ENCODE measurements at places on chromosomes 4 and X.

- DNase-seq, result no peak
Measured at GRCh38 chr4:22824091-22824490, 131.4 kb downstream of the GBA3 start.

DNA sequence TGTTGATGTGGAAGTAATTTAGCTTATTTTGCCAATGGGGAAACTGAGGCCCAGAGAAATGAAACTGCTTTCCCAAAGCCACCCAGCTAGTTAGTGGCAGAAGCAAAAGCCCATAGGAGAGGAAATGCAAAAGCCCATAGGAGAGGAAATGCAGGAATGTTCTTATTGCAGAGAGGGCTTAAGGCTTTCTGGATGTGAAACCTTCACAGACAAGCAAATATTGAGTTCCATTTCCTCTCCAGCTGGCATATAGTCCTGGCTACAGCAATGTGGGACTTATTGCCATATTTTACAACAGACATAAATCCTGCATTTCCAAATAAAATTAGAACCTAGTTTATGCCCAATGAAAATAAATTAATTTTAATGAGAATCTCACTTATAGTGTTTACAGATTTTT is 69.7 kb downstream of the TMEM154 start:
- no peak for DNase-seq

DNA sequence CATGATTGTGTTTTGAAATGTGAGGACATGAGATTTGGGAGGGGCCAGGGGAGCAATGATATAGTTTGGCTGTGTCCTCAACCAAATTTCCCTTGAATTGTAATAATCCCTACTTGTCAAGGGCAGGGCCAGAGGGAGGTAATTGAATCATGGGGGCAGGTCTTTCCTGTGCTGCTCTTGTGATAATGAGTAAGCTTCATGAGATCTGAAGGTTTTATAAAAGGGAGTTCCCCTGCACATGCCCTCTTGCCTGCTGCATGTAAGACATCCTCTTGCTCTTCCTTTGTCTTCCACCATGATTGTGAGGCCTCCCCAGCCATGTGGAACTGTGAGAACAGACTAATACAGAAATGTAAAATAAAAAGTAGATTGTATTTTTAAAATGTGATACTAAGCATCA is 1294.9 kb downstream of the ADGRL3 start:
- no peak for DNase-seq

GRCh38 chr4:9996319-9997110 is 24.8 kb downstream of the SLC2A9 start:
- no peak for DNase-seq

DNA sequence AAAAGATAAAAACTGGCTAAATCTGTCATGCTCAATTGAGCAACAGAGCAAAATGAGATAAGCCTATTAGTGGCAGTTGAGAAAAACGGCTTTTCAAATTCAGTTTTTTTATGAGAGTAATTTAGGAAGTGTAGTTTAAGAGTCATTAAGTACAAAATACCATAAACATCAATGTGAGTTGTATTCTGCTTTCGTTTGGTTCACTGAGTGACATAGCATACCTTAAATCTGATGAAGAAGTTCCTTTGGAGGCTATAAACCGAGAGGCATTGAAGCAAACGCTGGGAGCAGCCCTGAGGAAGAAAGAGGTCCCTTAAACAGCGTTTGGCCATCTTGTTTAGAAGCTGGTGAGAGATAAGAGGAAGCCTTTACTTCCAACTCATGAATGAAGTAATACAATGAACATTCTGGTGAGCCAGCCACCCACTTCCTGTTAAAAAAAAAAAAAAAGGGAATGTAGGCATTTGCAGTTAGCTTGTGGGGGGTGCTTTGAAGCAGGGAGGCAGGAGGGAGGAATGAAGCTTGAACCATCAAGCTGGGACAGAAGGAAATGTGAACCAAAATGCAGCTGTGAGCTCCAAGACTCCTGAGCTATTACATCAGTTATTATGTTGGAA is 132.3 kb downstream of the ZNF330 start:
- DNase-seq, result no peak

- no peak for DNase-seq
Measured at GRCh38 chr4:2320152-2320551, 58.2 kb upstream of the MXD4 start.

DNA sequence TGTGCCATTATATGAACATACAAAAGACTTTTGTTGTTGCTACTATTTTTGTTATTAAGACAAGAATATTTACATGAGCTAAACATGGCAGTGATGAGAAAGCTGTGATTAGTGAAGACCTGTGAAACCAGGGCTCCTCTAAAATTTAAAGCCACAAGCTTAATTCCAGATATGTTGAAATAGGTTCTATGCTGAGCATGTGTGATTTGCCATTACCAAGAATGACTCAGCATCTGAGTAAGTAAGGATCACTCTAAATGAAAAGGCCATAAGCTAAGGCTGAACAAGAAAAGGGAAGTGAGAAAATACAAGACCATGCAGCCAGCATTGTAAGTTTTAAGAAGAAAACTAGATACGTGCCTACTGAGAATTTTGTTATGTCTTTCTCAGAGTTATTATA is 75.9 kb upstream of the CAMK2D start:
- DNase-seq, result no peak

GRCh38 chr4:82903737-82904136 is 3.2 kb downstream of the THAP9 start:
- peak; percentile 20 for DNase-seq

GRCh38 chrX:25389266-25389665 is 373.5 kb upstream of the ARX start:
- no peak for DNase-seq

DNA sequence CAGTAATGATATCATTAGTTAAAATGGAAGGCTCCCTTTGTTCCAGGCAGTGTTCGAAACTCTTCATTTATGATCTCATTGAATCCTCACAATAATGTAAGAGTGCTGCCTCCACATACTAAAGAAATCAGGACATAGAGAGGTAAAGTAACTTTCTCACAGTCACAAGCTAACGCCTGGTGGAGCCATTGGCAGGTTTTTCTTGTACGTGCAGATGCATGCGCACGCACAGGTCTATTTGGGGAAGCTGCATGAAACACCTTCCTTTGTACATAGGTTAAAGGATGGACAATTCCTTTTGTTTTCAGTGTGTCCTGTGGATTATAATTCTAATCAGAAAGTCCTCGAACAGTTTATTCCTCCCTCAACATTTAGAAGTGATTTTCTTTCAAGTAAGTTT is 176.2 kb downstream of the RAPGEF2 start:
- DNase-seq, result no peak

GRCh38 chr4:11824566-11824965 is 395.9 kb upstream of the HS3ST1 start:
- DNase-seq, result no peak

GRCh38 chr4:88660446-88661294 is 37.0 kb downstream of the NAP1L5 start:
- no peak for DNase-seq

DNA sequence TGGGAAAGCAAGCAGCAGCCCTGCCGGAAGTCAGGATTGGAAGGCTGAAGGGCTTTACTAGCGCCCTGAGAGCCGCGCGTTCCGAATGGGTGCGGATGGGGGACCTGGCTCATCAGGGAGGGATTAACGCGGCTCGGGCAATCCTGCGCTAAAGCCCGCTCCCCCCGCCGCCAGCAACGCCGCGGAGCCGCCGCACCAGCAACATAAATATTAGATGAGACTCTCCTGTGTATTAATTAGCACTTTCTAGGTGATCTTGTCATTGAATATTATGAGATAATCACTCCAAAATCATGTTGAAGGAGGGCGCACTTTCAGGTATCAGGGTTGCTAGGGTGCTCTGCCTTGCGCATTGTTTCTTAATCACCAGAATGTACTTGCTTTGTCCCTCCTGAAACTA is 357.2 kb upstream of the FAM241A start:
- DNase-seq, result no peak

DNA sequence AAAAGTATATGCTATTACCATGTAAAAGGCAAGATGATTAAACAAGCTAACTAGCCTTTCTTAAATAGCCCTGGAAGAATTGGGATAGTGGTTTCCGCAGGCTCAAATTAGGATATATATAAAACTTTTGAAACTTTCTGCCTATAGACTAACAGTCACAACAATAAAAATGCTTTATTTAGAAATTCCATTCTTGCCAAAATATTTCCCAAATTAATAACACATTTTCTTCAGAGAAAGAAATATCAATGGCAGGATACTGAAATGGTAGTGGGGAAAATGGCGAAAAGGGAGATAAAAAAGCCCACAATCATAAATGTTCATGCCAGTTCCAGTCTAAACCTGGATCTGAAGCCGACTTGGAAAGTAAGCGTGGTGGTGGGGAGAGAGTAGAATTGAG is 56.0 kb downstream of the MAD2L1 start:
- no peak for DNase-seq

GRCh38 chr4:110306303-110306702 is 107.9 kb upstream of the ELOVL6 start:
- no peak for DNase-seq

DNA sequence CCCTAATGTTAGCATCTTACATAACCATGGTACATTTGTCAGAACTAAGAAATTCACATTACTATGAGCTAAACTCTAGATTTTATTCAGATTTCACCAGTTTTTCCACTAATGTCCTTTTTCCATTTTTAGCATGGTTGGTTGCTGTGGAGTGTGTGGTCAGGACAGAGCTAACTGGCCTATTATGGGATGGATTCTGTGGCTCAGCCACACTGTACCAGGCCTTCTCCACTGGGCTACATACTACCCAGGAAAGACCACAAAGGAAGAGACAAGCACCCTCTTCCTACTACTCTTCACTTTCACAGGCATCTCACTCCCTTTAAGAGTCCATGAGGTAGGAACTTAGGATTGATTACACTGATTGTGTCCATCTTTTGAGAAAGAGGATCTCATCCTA is 67.4 kb downstream of the ZNF827 start:
- no peak for DNase-seq

DNA sequence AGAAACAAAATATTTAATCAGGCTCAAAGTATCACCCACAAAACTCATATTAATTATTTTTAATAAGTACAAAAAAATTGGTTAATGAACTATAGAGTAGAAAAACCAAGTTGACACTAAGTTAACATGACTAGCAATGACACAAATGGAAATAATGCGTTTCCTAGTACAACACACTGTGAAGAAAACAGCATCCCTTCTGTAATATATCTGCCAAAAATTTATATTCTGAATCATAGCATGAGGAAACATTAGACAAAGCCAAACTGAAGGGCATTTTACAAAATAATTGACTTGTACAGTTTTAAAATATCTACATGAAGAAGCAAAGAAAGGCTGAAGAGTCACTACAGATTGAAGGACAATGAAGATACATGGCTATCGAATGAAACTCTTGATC is 477.6 kb upstream of the INTU start:
- no peak for DNase-seq

GRCh38 chr4:146998157-146998556 is 52.5 kb upstream of the TTC29 start:
- DNase-seq, result no peak

DNA sequence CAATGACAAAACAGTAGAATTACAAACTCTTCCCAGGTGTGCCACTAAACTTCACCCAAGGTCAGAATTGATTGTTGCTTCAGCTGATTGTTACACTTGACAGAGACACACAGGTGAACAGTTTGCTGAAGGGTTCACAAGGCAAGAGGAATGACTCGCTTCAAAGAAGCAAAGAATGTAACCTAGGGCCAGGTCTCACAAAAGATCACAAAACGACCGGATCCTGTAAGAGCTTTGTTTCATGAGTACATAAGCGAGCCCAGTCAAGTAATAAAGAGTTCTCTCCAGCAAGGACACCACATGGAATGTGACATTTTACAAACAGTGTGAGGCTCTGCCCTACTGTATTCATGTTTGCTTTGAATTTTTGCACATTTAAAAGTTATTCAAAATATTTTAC is 9.1 kb downstream of the LNX1 start:
- DNase-seq, result no peak

DNA sequence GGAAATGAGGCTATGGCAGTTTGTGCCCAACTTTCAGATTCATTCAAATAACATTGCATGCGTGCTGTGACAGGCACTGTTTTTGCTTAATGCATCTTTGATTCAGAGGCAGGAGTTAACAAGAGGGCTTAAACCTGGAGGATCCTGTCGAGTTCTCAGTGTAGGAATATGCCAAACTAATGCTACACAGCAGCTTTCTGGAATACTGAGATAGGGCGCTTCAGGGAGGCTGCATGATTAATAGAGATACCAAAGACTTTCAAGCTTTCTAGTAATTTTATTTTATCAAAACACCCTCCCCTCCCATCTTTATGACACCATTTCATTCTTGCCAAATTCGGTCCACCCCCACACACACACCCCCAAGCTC is 636 bp upstream of the TIMM8A start:
- no peak for DNase-seq

DNA sequence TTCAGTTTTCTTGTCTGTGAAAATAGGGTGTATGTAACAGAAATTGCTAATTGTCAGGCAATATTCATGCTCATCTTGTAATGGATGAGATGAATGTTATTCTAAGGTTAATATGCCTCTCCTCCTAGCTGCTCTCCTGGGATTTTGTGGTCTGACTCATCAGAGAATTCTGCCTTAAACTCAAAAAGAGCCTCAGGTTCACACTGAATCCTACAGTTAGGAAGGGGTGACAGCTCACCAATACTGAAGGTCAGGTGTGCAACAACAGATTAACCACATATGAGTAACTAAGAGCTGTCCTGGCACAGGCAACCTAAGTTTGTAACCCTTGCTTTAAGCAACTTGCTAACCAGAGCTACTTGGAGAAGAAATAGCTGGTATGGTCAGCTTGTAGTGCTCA is 197.7 kb downstream of the SPATA18 start:
- no peak for DNase-seq

- no peak for DNase-seq
Measured at GRCh38 chr4:83372931-83373330, 38.3 kb upstream of the HPSE start.

DNA sequence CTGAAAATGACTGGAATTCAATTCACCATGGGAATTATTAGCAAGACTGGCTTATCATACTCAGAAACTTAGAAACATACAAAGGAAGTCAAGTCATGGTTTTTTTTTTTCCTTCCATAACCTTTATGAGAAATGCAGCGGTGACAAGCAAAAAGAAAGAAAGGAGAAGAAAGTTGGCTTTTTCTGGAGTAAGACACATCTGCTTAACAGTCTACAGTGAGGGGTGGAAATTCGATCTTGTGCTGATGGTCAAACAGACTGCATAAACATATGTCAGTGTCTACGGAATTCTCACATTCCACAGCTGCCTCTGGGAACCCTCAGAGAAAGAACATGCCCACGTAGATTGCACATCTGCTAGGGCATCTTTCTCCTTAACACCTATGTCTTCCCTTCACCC is 54.6 kb downstream of the PROM1 start:
- DNase-seq, result no peak

DNA sequence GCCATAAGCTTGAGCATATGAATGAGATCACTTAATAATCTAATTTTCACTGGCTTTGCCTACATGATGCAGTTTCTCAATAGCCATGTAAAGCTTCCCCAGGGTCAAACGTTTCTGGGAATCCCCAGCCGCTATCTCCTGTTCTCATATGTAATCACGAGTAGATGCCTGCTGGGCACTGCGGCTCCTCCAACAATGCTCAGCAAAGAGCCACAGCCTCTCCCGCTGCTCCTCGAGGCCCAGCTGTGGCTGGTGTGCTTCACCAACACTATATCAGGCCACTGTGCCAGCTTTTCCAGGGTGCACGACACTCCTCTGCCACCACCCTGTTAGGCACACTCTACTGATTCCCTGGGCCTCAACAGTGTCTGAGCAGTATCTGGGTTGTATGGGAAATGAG is 78.3 kb upstream of the RASGEF1B start:
- DNase-seq, result no peak
